Stomach (tissue), 19 donors: ENCODE measurements at places on chromosomes 2 and 18. TPM values are rescaled to one million over a fixed set of nuclear protein-coding genes. Genes with fewer than 3 reads are reported as not detected.

GRCh38 chr2:27049422-27050280 lies 1.8 kb upstream of the AGBL5 start:
- peak; percentile 80 for DNase-seq

PROKR1 gene
- total RNA-seq = not detected

DNA sequence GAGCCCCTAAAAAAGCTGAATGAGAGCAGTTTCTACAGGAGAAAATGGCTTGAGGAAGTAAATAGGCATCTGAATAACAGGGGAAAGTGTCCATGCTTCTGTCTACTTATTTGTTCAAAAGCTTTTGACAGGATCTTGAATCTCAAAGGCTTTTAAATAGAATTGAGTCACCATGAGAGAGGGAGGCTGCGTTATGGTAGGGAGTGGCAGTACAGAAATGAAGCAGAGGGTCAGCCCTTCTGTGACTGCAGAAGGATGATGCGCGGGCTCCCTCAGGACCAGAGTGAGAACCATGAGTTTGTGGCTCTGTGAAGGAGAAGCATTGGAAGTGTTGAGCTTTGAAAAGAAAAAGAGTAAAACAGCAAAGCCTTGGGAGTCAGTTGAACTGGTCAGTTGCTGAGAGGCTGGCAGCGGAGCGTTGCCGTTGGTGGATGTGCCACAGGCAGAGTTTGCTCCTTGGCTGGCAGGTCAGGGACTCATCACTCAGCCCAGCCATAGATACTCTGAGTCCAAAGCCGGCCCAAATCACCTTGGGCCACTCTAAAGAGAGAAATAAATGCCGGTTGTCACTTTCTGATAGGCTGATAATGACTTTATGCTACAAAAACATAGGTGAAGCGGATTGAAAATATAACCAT lies 17.4 kb downstream of the COPS7B start:
- no peak for DNase-seq

GRCh38 chr2:84940088-84940470 lies 30.9 kb upstream of the KCMF1 start:
- no peak for DNase-seq

DNA sequence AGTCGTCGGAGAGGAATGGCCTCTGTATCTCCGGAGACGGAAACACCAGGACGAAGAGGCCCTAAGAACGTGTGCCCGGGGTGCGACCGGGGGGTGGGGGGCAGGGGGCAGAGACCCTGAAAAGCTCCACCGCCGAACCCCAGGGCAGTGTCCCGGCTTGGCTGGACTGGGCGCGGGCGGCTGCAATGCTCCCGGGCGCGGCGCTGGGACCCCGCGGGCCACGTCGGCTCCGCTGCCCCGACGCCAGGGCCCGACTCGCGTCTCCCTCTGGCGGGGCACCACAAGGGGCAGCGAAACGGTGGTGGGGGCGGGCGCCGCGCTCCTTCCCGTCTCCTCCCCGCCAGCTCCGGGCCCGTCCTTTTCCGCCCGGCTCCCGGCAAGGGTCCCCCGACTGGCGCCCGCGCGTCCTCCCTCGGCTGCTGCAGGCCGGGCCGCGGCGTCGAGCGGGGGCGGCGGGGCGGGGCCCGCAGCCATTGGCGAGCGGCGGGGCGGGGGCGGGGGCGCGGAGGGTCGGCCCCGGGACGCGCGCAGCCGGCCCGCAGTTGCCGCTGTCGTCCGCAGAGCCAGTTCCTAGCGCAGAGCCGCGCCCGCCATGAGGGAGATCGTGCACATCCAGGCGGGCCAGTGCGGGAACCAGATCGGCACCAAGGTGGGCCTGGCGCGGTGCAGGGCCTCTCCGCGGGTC lies at the start of gene TUBB6:
Gene TUBB6, plus strand, starts transcription at position 541 of the 685 bp plus-strand sequence. Its CDS starts 52 bp downstream, at position 593.
- DNase-seq = peak; percentile 47

GRCh38 chr18:48597110-48597509 lies 58.3 kb downstream of the CTIF start:
- DNase-seq = no peak

DLGAP1 gene
- 4.9 TPM for total RNA-seq

DNA sequence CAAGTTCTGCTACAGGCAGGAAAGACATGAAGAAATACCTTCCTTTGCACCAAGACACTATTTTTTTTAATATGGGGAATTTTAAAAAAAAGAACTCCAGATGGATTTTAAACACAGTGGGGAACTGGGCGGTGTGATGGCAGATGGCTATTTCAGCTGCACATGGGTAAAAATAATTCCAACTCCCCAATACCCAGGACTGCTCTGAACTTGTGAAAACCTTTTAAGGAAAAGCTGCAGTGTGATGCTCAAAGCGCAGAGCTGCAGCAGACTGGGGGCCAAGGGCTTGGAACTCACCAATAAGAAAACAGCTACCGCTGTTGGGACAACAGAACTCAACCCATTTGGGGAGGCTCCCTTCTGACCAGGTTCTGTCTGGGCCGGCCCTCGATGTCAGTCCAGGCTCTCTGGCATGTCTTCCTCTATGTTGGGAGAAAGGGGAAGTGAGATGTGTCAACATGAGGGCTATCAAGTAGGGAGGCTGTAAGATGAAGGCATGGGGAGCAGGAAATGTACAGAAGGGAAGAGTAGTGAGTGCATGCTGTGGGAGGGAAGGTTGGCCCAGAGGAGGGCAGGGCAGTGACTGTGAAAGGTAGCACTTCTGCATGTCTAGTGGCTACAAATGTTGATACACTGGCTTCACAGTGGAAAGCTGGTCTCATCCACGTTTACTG lies 64.0 kb upstream of the SLC14A2 start:
- no peak for DNase-seq

GEN1 gene
- total RNA-seq = 3.6 TPM

DNA sequence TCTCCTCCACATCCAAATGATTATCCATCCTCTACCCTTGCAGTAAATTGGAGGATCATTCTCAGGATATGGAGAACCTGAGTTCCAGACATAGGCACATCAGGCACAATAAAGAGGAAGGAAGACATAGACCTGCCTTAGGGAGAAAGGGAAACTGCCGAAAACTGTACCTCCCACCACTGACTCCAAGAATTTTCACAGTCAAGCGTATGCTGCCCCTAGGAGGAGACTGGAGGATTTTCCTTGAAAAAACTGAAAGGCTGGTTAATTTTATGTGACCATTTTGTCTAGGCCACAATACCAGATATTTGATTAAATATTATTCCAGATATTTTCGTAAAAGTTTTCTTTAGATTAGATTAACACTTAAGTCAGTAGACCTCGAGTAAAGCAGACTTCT lies 638.5 kb upstream of the PKDCC start:
- DNase-seq = no peak

GRCh38 chr2:9952856-9953503 lies 1.5 kb downstream of the GRHL1 start:
- no peak for DNase-seq

NT5DC4 gene
- not detected for total RNA-seq
